ENCODE measurements at places on chromosomes 3 and 15. TPM values are rescaled to one million over a fixed set of nuclear protein-coding genes. Genes with fewer than 3 reads are reported as not detected.

GRCh38 chr3:15161133-15161532, 44.9 kb upstream of the CAPN7 start:
- peaks cover 28% of the 10 kb centered on the region for H3K27me3 ChIP-seq
- H3K27ac ChIP-seq, result no peak overlapping the region
- H3K4me1 ChIP-seq, result no peaks in the 10 kb centered on the region
- H3K36me3 ChIP-seq, result no peaks in the 10 kb centered on the region
- no peak overlapping the region for H3K4me3 ChIP-seq

DNA sequence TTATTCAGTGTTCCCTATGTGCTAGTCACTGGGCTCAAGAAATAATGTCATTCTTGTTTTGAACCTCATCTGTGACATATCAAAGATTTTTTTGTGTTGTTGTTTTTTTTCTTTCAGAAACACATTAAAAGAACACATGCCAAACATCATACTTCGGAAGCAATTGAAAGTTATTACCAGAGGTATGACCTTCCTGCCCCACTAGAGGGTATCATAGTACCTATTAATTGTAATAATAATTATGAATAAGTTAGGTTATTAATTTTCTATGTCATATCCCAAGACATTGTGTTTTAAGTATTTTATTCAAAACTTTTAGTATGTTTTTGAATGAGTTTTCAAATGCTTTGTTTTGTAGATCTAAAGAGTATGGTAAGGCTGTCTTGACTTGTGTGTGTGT, 65.7 kb downstream of the CDIN1 start:
- H3K4me1 ChIP-seq, result no peaks in the 10 kb centered on the region
- no peaks in the 10 kb centered on the region for H3K36me3 ChIP-seq
- no peak overlapping the region for H3K4me3 ChIP-seq

GRCh38 chr15:39079296-39079847, 501.5 kb upstream of the THBS1 start:
- H3K27me3 ChIP-seq, result no peaks in the 10 kb centered on the region
- H3K4me1 ChIP-seq, result no peaks in the 10 kb centered on the region
- DNase-seq, result no peak

DNA sequence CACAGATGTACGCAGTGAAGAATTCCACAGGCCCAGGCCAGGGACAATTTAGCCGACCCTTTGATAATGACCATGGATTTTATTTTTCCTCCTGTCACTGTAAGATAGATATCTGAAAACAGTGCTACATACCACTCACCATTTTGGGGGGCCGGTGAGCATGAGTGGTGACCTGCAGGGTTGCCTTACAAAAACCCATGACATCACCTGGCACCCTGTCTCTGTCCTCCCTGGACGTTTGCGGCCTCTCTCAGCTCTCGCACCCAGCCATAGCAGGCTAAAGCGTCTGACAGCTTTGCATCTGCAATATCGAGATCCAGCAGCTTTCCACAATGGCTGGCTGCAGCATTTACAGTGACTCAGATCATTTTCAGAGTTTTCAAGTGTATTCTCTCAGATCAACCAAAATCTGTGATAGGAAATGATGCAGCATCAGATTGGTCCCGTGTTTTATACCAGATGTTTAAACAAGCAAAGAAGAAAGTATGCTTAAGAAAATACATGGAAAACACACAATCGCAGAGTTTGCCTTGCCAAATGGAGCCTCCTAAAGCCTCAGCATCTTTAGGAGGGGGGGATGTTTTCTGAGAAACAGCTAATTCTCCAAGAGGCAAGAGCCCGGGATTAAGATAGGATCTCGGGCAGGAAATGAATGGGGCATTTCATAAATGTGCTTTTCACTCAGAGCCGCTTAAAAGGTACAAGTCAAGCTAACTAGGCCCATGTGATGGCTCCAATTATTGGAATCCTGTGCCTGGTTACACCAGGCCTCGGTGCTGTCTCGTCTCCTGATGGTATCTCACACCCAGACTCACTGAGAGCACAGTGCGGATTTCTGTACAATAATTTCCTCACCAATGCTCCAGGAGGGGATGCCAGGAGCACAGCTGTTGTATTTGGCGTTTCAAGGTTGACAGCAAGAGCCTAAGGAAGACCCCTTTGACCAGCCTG, 257.3 kb downstream of the XXYLT1 start:
- no peak overlapping the region for H3K4me3 ChIP-seq
- no peaks in the 10 kb centered on the region for H3K36me3 ChIP-seq
- H3K4me1 ChIP-seq, result no peaks in the 10 kb centered on the region
- no peak overlapping the region for H3K27ac ChIP-seq
- DNase-seq, result peak; percentile 24

DNA sequence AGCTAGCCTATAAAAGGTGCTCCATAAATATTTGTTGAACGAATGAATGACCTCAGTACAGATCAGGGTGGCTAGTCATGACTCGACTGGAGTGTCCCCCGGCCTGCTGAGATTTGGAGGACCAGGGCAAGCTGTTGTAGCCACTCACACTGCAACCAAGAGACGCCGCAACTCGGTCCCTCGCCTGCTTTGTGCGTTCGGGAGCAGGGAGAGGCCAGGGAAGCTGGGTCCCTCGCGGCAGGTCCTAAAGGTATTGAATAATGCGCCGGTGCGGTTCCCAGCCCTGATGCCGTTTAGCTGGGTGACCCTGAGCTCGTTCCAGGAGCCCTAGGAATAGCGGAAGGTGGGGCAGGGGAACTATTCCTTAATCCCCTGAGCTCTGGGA, 1.8 kb downstream of the IGDCC4 start:
- H3K4me1 ChIP-seq, result peaks cover 38% of the 10 kb centered on the region
- peak overlapping the region; percentile 96 for H3K4me3 ChIP-seq
- peak overlapping the region; percentile 96 for H3K27ac ChIP-seq
- no peaks in the 10 kb centered on the region for H3K27me3 ChIP-seq

The AADAC gene
- not detected for total RNA-seq

The GOLGA8T gene
- total RNA-seq, result 0.20 TPM

The UNC13C gene
- 20.3 TPM for total RNA-seq

Data from endodermal cell (in vitro differentiated cells).